ENCODE measurements at places on chromosomes 4 and X. TPM values are rescaled to one million over a fixed set of nuclear protein-coding genes. Genes with fewer than 3 reads are reported as not detected.

Gene SLC49A3
- total RNA-seq = 5.9 TPM

Gene PRR27
- total RNA-seq = not detected

Gene IRAK1
- total RNA-seq = 57.6 TPM

Gene RPA4
- 4.7 TPM for total RNA-seq

Gene ADAM29
- 0.06 TPM for total RNA-seq

Gene NLGN4X
- total RNA-seq = under 0.01 TPM

Gene GPR82
- not detected for total RNA-seq

Gene RASGEF1B
- 0.44 TPM for total RNA-seq

Gene GYPA
- not detected for total RNA-seq

Gene CEP44
- 11.0 TPM for total RNA-seq

Gene VCX2
- total RNA-seq = not detected
